Stimulated activated CD4-positive, alpha-beta T cell treated with anti-CD3 and anti-CD28 coated beads, Interleukin-4, amount 100 ng/mL, for 4 hours (primary cell): ENCODE measurements at places on chromosomes 7 and 10.

- DNase-seq = no peak
Measured at GRCh38 chr10:97032624-97033023, 153.1 kb downstream of the SLIT1 start.

DNA sequence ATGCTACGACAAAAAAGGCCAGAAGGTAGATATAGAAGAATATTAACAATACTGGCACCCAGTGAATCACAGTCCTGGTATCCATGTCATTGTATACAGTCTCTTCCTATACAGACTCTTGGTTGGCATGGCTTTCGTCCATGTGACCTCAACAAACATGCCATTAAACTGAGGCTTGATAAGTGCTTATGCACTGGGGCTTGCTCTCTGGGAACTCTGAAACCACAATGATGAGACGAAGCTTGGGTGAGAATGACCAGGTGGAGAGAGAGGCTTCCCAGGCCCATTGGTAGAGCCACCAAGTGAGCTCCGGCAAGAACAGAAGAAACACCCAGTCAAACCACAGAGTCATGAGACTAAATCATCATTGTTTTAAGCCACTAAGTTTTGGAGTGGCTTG, 33.2 kb downstream of the PNPLA8 start:
- DNase-seq = no peak

DNA sequence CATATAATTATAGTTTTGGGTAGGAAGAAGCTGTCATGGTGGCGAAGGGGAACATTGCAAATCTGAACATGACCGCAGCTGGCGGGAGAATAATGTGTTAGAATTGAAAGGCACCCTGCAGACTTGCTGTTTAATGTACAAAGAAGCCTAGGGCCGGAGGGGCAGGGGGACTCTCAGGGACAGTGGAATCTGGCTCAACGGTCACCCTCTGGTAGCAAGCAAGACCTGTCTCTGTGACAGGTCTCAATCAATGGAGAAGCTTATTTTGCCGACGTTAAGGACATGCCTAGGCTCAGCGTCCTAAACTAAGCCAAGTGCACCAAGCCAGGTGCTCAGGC, 177.3 kb downstream of the NSUN6 start:
- no peak for DNase-seq

GRCh38 chr10:4981722-4982471, 18.7 kb downstream of the AKR1C1 start:
- no peak for DNase-seq

DNA sequence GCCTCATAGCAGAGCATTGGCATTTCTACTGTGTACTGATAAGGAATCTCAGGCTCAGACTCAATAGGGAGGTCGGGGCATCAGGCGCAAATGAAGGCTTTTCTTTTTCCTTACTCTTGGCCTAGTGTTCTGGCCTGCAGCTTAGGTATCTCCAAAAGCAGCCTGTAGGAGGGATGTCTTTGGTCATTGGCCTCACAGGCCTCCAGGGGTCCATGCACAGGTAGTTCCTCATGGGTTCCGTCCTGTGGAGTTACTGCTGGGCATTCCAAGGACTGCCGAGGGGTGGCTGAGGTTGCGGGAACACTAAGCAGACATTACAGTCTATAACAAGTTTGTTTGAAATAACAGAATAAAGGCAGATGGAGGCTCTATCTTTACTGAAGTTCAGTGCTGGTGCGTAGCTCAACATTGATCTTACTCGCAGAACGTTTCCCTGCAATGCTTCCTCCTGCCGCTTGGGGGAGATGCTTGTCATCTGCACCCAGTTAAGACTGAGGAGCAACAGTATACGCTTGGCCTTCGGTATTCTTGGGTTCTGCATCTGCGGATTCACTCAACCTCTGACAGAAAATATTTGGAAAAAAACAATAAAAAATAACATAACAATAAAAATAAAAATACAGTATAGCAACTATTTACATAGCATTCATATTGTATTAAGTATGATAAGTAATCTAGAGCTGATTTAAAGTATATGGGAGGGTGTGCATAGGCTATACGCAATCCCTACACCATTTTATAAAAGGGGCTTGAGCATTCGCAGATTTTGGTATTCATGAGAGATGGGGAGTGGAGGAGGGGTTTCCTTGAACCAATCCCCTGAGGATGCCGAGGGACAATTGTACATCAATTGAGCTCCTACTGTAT, 58.9 kb downstream of the SH2D4B start:
- DNase-seq = peak; percentile 7

DNA sequence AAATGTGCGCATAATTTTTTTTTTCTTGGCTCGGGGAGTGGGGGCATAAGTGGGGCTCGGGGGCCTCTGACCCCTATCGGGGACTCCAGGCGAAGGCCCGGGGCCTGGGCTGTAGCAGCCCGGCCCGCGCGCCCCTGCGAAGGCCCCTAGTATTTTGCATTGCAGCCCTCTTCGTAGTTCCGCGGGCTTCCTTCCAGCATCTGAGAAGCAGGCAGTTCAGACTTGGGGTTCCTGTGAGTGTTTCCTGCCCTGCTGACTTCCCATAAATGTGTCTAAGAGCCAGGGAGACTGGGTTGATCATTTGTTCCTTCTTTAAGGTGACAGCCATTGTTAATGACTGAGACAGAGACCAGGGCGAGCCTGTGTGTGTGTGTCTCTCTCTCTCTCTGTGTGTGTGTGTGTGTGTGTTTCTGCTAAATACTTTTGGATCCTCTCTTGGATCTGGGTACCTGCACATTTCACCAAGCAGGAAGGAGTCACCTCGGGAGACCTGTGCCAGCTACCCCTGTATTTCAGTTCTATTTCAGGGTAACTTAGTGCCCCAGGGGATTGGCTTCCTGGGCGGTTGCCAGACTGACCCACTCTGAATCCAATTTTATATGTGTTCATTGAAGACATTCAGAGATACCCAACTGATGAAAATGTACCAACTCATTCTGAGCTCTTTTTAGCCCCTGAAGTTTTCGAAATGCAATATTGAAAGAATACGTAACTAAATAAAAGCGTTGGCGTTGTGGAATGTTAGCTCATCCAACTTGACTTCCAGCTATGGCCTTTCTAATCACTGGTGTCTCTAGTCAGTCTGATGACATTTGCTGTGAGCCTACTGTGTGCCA, 805 bp downstream of the MSRB2 start:
- DNase-seq = peak; percentile 18

- no peak for DNase-seq
Measured at GRCh38 chr7:67771846-67772605, 775.4 kb downstream of the TYW1 start.

DNA sequence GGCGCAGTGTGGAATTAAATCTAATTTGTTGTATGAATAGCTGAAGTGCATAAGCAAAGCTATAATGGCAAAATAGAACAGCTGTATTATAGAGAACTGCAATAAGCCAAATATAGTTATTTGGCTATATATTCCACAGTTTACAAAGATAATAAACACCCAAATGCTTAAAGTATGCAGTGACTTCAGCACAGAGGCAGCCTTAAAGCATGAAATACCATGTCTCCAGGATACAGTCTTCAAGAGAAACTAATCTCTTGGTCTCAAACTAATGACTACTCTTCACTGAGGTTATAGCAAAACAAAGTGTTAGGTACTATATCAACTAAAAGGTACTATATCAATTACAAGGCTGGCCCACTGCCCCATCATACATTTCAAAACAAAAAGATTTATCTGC, 48.0 kb downstream of the NT5C2 start:
- DNase-seq = no peak

- no peak for DNase-seq
Measured at GRCh38 chr10:26737730-26738129, 40.2 kb downstream of the PDSS1 start.

DNA sequence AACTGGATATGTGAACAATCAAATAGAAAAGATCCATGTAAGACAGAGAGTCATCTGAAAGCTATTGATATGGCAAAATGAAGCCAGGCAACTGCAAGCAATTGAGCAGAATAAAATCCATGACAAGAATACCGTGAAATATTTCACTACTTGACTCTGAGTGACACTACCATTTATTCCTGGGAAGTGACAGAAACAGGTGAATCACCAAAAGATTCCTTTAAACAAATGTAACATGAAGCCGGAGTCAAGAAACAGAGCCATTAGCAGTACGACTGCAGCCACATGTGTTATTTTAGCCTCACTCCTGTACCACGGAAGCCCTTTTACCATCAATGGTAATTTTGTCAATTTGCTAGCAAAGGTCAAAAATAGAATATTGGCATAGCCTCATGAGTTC, 197.7 kb upstream of the POT1 start:
- DNase-seq = no peak

DNA sequence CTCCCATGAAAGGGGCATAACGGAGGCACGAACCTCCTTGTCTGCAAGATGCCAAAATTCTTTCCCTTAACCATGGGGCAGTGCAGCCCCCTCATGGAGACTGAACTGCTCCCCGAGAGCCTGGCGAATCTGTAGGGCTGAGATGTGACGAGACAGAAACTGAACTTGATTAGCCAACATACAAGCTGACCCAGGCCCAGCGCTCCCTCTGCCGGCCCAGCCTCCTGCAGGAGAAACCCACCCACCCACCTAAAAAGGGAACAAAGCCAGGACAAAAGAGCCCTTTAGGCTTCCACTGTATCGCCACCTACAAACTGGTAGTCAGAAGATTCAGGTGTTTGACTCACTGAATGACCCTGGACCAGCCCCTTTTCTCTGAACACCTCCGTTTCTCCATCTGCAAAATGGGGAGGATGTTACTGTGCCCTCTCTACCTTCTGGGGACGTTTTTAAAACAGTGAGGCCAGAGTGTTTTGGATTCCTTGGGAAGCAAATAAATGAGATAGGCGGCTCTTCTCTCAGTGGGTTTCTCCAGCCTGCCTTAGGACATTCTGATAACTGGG, 58.4 kb downstream of the C10orf105 start:
- no peak for DNase-seq

GRCh38 chr7:116037401-116037800, 6.8 kb upstream of the TFEC start:
- DNase-seq = no peak

- DNase-seq = no peak
Measured at GRCh38 chr10:8048281-8049008, 6.0 kb upstream of the GATA3 start.

GRCh38 chr7:142440219-142440905, 182.5 kb upstream of the PRSS58 start:
- DNase-seq = no peak

- DNase-seq = peak; percentile 11
Measured at GRCh38 chr7:98733036-98733435, 116.0 kb downstream of the NPTX2 start.

DNA sequence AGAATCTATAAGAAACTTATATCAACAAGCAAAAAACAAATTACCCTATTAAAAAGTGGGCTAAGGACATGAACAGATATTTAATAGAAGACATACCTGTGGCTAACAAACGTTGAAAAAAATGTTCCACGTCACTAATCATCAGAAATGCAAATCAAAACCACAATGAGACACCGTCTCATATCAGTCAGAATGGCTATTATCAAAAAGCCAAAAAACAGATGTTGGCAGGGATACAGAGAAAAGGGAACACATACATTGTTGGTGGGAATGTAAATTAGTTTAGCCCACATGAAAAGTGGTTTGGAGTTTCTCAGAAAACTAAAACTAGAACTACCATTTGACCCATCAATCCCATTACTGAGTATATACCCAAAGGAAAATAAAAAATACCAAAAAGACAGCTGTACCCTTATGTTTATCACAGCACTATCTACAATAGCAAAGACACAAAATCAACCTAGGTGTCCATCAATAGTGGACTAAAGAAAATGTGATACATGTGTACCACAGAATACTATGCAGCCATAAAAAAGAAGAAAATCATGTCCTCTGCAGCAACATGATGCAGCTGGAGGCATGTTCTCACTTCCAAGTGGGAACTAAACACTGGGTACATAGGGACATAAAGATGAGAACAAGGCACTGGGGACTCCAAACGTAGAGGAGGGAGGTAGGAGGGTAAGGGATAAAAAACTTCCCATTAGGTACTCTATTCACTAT, 83.8 kb upstream of the TMEM168 start:
- DNase-seq = no peak

- no peak for DNase-seq
Measured at GRCh38 chr7:117411539-117411938, 15.8 kb downstream of the ASZ1 start.

- no peak for DNase-seq
Measured at GRCh38 chr10:122178655-122179054, 92.4 kb upstream of the BTBD16 start.

- DNase-seq = no peak
Measured at GRCh38 chr7:158729646-158730382, 25.2 kb upstream of the NCAPG2 start.

GRCh38 chr10:61845950-61846268, 55.6 kb upstream of the ARID5B start:
- DNase-seq = no peak

- DNase-seq = peak; percentile 26
Measured at GRCh38 chr10:132571650-132572544, 34.3 kb downstream of the INPP5A start.

DNA sequence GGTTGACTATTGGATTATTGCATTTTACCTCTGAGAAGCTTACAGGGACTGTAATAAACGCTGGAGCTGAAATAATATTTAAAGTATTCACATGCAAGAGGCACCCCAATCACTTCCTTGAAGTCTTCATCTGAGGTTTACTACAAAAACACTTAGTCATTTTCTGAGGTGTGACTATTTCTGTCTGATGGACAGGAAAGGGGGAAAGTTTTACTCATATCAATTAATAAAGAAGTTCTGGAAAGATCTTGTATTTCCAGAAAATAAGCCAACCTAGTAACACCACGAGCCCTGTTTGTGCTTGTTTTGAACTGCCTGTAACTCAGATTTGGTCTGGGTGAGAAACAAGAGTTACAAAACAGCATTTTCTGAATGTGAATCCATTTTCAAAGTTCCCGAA, 63.9 kb upstream of the PRKCQ start:
- peak; percentile 21 for DNase-seq

- no peak for DNase-seq
Measured at GRCh38 chr10:132814469-132814856, 28.5 kb upstream of the NKX6-2 start.

DNA sequence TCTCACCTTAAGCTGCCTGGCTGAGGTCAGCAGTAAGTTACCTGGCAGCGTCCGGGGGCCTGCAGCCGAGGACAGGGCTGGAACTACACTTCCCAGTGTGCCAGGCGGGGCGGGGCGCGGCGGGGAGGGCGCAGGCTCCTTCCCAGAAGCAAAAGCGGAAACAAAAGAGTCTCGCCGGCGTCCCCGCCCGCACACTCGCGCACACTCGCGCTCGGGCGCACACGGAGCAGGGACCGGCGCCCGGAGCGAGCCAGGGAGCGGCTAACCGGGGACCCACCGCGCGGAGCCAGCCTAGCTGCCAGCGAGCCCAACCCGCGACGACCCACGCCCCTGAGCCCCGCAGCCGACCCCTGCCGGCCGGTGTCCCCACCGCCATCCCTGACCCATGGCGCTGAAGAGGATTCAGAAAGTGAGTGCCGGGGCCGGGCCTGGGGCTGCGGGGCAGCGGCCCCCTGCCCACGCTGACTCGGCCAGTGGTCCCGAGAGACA, at the start of gene UBE2D1:
UBE2D1 (plus strand) TSS at position 190 of the 489 bp plus-strand sequence; CDS start at position 386, 196 bp downstream.
- peak; percentile 83 for DNase-seq

DNA sequence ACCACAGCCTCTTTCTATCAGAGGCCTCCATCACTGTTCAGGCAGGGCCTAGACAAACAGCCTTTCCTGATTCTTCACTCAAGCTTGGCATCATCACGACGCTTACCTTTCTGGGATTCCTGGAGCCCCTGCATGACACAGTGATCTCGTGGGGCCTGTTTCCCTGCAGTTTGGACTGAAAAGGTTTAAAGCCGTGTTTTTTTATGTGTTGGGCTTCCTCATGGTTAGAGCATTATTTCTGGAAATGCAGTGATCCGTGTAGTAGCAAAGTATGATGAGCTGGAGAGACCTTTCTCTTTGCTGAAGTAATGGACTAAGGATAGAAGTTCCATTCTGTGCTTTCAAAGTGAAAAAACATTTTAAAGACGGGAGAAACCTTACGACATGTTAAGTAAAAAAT, 169.1 kb downstream of the BMPER start:
- no peak for DNase-seq

- DNase-seq = no peak
Measured at GRCh38 chr10:116120688-116121455, 152.1 kb downstream of the GFRA1 start.
